ENCODE measurements at places on chromosomes 1 and 21. TPM values are rescaled to one million over a fixed set of nuclear protein-coding genes. Genes with fewer than 3 reads are reported as not detected.

SLC1A7 gene
- 20.5 TPM for total RNA-seq

CLDN17 gene
- total RNA-seq: not detected

CDK11A gene
- total RNA-seq: 242 TPM

F3 gene
- total RNA-seq: 2.5 TPM

DCAF6 gene
- 21.8 TPM for total RNA-seq

NDC1 gene
- 6.3 TPM for total RNA-seq

NAXE gene
- total RNA-seq: 32.6 TPM

DNA sequence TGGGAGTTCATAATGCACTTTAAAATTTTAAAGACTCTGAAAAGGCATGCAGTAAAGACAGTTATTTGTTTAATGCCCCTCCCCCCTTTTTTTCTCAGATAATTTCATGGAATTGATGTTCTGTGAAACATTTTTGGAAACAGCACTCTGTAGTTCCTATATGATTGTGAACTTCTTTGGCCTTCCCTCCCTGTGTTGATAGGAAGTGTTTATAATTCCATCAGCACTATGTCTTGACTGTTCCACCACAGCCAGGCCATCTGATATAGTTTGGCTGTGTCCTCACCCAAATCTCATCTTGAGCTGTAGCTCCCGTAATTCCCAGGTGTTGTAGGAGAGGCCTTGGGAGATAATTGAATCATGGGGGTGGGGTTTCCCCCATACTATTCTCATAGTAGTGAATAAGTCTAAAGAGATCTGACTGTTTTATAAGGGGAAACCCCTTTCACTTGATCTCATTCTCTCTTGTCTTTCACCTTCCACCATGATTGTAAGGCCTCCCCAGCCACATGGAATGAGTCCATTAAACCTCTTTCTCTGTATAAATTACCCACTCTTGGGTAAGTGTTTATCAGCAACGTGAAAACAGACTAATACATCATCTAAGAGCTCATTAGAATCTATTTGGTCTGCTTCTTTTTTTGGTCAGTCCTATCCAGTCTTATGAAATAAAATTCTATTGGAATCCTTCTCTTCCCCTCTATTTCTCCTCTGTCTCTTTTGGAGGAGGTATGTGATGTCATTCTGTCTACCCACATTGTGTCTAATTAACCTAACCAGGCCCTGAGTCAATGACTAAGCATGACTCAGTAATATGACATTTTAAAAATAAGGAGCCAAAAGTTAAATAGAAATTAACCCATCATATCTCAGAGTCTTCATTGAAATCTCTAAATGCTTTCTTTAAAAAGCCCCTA lies 8.9 kb downstream of the CCDC185 start:
- no peak overlapping the region for H3K27ac ChIP-seq
- H3K27me3 ChIP-seq: peaks cover 2% of the 10 kb centered on the region
- no peaks in the 10 kb centered on the region for H3K4me1 ChIP-seq
- H3K4me3 ChIP-seq: no peak overlapping the region

GRCh38 chr1:223421025-223421424 lies 27.8 kb downstream of the CCDC185 start:
- H3K27ac ChIP-seq: no peak overlapping the region
- H3K36me3 ChIP-seq: no peaks in the 10 kb centered on the region
- H3K4me3 ChIP-seq: no peak overlapping the region
- no peaks in the 10 kb centered on the region for H3K27me3 ChIP-seq

DNA sequence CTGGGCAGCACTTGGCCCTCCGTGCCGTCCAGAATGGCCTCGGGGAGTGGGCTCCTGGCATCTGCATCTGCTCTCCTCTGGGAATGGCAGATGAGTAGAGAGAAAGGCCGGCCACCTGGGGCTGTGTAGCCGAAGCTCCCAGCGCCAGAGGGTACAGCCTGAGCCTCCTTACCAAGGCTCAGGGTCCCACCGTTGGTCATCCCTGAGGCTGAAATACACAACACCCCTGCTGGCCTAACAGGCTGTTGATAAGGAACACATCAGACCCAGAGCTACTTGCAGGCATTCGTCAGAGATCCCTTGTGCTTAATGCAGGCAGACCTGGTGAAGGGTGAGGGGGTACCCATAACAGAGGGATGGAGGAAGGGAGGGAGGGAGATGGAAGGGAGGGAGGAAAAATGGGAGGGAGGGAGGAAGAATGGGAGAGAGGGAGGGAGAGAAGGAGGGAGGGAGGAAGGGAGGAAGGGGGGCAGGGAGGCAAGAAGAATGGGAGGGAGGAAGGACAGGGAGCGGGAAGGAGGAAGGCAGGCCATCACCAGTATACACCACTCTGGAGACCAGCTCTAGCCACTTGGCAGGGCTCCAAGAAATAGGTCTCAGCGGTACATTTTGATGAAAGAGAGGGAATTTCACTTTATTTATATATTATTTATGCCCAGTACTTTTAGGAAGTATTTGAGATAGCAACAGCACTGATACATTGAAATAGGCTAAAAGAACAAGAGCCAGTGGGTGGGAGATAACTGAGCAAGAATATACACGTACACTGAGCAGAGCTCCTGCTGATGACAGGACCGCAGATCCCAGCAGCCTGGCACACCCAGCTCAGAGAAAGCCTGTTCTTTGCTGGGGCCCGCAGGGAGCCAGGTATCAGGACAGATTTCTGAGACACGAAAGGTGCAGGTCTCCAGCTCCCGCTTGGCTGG lies 315.0 kb upstream of the VAMP3 start:
- no peak for DNase-seq
- H3K4me3 ChIP-seq: no peak overlapping the region
- no peaks in the 10 kb centered on the region for H3K27me3 ChIP-seq

DNA sequence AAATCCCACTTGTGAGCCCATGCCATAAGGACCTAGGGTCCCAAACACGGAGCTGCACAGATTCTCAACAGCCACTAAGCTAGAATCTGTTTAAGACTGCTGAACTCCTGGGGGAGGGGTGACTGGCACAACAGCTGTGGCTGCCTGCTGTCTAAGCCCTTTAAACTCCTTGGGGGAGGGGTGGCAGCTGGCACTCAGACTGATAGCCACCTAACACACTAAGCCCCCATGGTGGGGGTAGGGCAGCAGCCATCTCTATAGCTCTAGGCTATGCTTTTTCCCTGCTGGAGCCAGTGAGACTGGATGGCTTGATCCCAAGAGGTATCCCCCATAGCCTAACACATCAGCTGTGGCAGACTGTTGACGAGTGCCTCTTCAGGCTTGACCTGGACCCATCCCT lies 73.3 kb upstream of the FMO3 start:
- no peaks in the 10 kb centered on the region for H3K27me3 ChIP-seq
- no peak for DNase-seq
- no peak overlapping the region for H3K27ac ChIP-seq
- H3K4me1 ChIP-seq: no peaks in the 10 kb centered on the region

DNA sequence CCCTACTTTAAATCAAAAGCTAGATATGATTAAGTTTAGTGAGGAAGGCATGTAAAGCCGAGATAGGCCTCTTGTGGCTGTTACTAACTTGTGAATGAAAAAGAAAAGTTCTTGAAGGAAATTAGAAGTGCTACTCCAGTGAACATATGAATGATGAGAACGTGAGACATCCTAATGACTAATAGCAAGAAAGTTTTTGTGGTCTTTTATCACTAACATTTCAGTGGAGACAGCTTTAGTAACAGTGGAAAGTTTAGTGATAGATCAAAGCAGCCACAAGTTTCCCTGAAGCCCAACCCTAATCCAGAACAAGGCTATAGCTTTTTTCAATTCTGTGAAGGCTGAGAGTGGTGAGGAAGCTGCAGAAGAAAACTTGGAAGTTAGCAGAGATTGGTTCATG lies 73.6 kb upstream of the LRRC8B start:
- H3K27ac ChIP-seq: no peak overlapping the region
- peaks cover 8% of the 10 kb centered on the region for H3K27me3 ChIP-seq
- H3K4me3 ChIP-seq: no peak overlapping the region
- no peak for DNase-seq

DNA sequence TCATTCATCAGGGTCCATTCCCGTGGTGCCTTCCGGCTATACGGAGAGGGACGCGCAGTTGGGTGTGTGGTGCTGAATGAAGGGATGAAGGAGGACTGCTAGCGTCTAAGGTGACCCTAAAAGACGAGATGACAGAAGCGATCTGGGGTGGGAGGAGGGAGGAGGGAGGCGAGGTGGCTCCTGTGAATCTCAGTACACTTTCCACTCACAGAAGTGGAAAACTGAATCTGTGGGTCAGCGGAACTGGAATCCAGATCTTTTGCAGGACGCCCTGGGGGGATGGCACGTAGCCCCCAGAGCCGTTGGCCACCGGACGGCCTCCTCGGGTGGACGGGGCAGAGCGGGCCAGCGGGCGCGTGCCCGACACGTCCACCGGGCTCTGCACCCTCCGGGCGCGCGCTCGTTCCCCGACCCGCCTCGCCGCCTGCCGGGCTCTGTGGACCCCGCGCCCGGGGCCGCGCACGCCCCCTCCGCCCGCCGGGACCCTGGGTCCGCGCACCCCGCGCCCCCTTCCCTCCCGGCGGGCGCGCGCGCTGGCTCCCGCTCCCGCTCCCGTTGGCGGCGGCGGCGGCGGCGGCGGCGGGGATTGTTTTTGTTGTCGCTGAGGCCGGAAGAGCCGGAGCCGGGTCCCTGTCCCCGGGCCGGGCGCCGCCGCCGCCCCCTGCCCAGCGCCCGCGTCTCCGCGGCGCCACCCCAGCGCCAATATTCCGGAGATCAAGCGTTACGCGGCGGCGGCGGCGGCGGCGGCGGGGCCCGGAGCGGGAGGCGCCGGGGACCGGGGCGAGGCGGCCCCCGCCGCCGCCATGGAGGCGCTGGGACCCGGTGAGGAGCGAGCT lies at the start of gene AGO4:
TSS of gene AGO4 (plus strand) at position 403 of the 836 bp plus-strand sequence. CDS start at position 804, 401 bp downstream.
- peak within 1 kb of the TSS; percentile 71 for H3K27ac ChIP-seq
- no peaks in the 10 kb centered on the region for H3K36me3 ChIP-seq
- H3K4me1 ChIP-seq: peaks cover 46% of the 10 kb centered on the region
- peak within 1 kb of the TSS; percentile 77 for H3K4me3 ChIP-seq
- no peaks in the 10 kb centered on the region for H3K27me3 ChIP-seq

- H3K4me3 ChIP-seq: no peak overlapping the region
- H3K36me3 ChIP-seq: no peaks in the 10 kb centered on the region
- no peak overlapping the region for H3K27ac ChIP-seq
- H3K4me1 ChIP-seq: no peaks in the 10 kb centered on the region
- DNase-seq: no peak
- no peaks in the 10 kb centered on the region for H3K27me3 ChIP-seq
These were observed 9.9 kb upstream of the USH2A start for GRCh38 chr1:216433175-216433574.

- no peak overlapping the region for H3K27ac ChIP-seq
- H3K4me1 ChIP-seq: no peaks in the 10 kb centered on the region
- DNase-seq: no peak
- no peaks in the 10 kb centered on the region for H3K36me3 ChIP-seq
- H3K27me3 ChIP-seq: no peaks in the 10 kb centered on the region
These were observed 105.1 kb downstream of the SEC16B start for GRCh38 chr1:177864538-177865305.

- H3K36me3 ChIP-seq: no peaks in the 10 kb centered on the region
- H3K4me3 ChIP-seq: no peak overlapping the region
- H3K27ac ChIP-seq: no peak overlapping the region
- H3K4me1 ChIP-seq: peaks cover 13% of the 10 kb centered on the region
- H3K27me3 ChIP-seq: no peaks in the 10 kb centered on the region
- DNase-seq: no peak
These were observed 8.0 kb downstream of the TENT5B start for GRCh38 chr1:27004471-27005165.

DNA sequence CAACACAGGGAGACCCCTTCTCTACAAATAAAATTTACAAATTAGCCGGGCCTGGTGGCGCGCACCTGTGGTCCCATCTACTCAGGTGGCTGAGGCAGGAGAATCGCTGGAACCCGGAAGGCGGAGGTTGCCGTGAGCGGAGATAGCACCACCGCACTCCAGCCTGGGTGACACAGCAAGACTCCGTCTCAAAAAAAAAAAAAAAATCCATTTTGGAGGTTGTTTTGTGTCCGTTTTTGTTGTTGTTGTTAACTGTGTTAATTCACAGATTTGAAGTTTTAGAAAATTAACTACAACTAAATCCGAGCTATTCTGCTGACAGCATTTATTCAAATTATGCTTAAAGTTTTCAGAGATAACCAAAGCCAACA lies 618 bp downstream of the CLCC1 start:
- no peaks in the 10 kb centered on the region for H3K36me3 ChIP-seq
- no peak for DNase-seq
- peak overlapping the region; percentile 52 for H3K4me3 ChIP-seq
- H3K27ac ChIP-seq: peak overlapping the region; percentile 82
- H3K4me1 ChIP-seq: peaks cover 22% of the 10 kb centered on the region

DNA sequence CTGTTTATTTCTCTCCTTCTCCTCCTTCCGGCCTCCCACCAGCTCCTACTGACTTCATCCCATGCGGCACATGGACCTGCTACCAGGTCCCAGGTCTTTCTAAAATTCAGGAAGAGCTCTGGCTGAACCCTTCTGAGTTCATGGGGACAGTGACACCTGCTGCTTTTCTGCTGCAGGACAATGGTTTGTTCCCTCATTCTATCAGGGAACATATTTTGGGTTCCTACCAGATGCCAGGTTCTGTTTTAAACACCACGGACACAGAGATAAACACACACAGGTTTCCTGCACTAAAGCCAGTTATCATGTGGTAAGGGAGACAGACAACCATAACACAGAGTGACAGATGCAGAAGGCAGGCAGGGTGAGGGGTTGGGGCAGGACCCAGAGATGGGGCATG lies 114.0 kb upstream of the RAB4A start:
- peak; percentile 28 for DNase-seq
- no peaks in the 10 kb centered on the region for H3K27me3 ChIP-seq
- peaks cover 18% of the 10 kb centered on the region for H3K4me1 ChIP-seq
- H3K27ac ChIP-seq: no peak overlapping the region
- H3K36me3 ChIP-seq: no peaks in the 10 kb centered on the region

- H3K4me3 ChIP-seq: no peak overlapping the region
- no peaks in the 10 kb centered on the region for H3K4me1 ChIP-seq
- no peak overlapping the region for H3K27ac ChIP-seq
- peaks cover 2% of the 10 kb centered on the region for H3K27me3 ChIP-seq
These were observed 435.7 kb upstream of the RUNX1 start for GRCh38 chr21:35484851-35485250.

DNA sequence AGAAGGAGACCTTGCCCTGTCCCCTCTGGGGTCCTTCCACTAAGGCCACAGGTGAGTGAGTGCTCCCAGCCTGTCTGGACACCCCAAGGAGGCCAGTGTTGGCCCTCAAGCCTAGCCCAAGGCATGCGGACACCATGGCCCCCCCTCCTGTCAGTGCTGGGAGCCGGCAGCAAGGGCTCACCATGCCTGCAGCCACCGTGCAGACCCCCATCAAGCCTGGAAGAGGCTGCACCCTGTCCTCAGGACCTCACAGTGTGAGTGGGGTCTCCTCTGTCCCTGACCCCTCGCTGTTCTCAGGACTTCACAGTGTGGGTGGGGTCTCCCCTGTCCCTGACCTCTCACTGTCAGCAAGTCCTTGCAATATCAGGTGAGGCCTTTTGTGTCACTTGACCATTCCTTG lies 33.2 kb upstream of the PRSS38 start:
- peaks cover 5% of the 10 kb centered on the region for H3K36me3 ChIP-seq
- peaks cover 14% of the 10 kb centered on the region for H3K27me3 ChIP-seq
- H3K4me1 ChIP-seq: peaks cover 14% of the 10 kb centered on the region
- no peak overlapping the region for H3K27ac ChIP-seq
- no peak overlapping the region for H3K4me3 ChIP-seq

- no peaks in the 10 kb centered on the region for H3K36me3 ChIP-seq
- DNase-seq: no peak
- H3K27ac ChIP-seq: no peak overlapping the region
These were observed 28.4 kb upstream of the NLRP3 start for GRCh38 chr1:247387565-247387964.

All from natural killer cell (primary cell).